Stimulated activated CD8-positive, alpha-beta memory T cell treated with anti-CD3 and anti-CD28 coated beads, Interleukin-12 subunit alpha, Interleukin-12 subunit beta, amount 100 ng/mL, for 1 hour (primary cell): ENCODE measurements at places on chromosomes 11 and 22.

GRCh38 chr11:3155691-3156258, 9.3 kb downstream of the OSBPL5 start:
- no peak for DNase-seq

DNA sequence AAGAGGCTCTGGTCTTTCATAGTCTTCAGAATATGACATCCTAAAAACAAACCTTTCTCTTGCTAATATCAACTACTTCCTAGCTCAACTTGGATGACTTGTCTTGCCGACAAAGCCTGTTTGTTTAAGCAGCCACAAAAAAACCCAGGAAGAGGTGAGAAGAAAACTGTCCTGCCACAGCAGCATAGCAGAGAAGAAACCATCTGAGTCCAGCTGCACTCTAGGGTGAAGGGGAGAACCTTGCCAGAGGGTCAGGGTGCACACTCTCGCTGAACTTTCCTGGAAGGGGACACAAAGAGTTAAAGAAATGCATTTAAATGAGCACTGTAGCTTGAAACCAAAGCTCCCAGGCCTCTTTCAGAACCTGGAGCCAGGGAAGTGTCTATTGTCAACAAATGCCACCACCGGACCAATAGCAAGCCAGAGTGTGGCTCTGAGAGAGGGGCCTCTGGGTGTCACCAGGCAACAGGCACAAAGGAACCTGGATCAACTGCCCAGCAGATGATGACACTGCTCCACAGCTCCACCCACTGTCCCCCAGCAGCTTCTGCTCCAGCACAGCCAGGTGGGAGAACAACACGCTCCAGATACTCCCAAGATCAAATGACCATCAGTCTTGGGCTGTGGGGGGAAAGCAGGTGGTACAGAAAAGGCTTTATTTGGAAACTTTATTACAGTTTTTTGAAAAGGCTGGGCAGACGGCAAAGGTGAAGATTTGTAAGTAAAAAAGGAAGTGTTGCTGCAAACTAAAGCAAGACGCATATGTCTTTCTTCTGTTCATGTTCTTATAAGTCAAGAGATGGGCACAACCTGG, 105.7 kb downstream of the RASSF10 start:
- no peak for DNase-seq

GRCh38 chr11:121767433-121767832, 314.7 kb upstream of the SORL1-AS1 start:
- no peak for DNase-seq

DNA sequence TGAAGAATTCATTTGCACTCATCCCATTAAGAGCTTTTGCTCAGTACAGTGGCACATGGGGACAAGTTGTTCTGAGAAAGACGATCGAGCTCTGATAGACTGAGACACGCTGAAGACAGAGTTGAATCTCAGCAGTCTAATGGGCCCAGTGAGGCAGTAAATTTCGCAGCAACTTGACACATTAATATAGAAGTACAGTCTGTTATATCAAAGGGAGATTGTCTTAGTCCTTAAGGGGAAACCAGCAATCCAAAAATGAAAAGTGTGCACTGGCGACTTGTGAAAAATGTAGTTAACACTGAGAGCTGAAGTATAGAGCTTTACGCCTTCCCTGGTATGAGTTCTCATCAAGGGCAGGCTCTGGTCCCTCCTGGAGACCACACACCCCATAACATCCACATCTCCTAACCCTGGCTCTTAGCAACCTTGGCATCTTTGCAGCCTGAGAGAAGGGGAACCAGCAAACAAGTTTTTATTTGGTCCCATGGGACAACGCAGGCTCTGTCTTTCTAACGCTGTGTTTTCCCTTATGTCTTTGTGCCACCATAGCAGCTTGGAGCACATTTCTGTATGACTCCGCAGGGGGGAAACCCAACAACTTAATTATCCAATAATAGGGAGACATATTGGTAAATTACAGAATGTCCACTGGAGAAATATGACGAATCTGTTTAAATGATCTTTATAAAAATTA, 952.5 kb downstream of the OPCML start:
- DNase-seq = no peak

GRCh38 chr22:48249713-48250268, 1487.3 kb downstream of the TBC1D22A start:
- DNase-seq = no peak

- DNase-seq = no peak
Measured at GRCh38 chr11:107040433-107041087, 22.3 kb upstream of the GUCY1A2 start.

DNA sequence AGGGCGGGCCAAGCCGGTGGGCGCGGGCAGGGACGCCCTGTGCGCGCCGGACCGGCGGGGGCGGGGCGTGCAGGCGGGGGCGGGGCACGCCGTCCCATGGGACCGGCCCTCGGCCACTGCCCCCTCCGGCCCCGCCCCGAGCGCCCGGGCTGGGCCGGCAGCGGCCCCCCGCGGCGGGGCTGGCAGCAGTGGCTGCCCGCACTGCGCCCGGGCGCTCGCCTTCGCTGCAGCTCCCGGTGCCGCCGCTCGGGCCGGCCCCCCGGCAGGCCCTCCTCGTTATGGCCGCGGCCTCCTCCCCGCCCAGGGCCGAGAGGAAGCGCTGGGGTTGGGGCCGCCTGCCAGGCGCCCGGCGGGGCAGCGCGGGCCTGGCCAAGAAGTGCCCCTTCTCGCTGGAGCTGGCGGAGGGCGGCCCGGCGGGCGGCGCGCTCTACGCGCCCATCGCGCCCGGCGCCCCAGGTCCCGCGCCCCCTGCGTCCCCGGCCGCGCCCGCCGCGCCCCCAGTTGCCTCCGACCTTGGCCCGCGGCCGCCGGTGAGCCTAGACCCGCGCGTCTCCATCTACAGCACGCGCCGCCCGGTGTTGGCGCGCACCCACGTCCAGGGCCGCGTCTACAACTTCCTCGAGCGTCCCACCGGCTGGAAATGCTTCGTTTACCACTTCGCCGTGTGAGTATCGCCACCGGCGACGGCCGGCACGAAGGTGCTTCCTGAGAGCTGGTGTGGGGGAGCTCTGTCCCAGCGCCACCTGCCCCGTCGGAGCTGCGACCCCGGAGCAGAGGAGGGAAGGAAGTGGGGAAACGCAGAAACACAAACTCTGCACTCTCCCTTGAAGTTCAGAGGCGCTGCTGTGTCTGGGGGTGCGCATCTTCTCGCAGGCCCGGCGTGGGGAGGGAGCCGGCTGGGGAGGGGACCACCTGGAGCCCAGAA, at the start of gene KCNQ1:
Gene KCNQ1 (plus strand): TSS at position 188 of the 925 bp plus-strand sequence. CDS start 91 bp downstream, at position 279.
- DNase-seq = no peak

- DNase-seq = no peak
Measured at GRCh38 chr22:37569009-37569920, 9.0 kb downstream of the CDC42EP1 start.

GRCh38 chr11:74019104-74019738, 10.3 kb upstream of the UCP3 start:
- no peak for DNase-seq
